ENCODE measurements at places on chromosomes 5 and 9.

- no peak for DNase-seq
Observed at GRCh38 chr5:44613936-44614335, 194.8 kb upstream of the MRPS30 start.

GRCh38 chr5:110840347-110840960, 101.6 kb downstream of the SLC25A46 start:
- DNase-seq = no peak

DNA sequence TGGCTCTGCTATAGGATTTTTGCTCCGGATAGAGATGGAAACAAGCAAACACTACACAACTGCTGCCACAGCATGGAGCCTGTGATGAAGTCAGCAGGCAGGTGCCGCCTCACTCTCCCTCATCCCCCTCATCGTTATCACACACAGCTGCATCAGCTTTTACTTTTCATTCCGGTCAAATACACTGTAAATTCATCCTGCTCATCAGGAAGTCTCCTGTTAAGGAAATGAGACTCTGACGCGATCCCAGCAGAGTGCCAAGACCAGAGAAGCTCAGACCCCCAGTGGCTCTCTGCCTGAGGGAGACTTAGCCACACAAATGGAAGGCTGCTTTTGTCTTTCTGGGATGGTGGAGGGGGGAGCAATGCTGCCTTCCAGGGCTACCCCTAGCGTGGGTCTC, 270.2 kb downstream of the ELAVL2 start:
- DNase-seq = peak; percentile 15

- DNase-seq = peak; percentile 32
Observed at GRCh38 chr5:158769079-158769478, 330.6 kb downstream of the EBF1 start.

- no peak for DNase-seq
Observed at GRCh38 chr9:4986783-4987182, 1.7 kb downstream of the JAK2 start.

- DNase-seq = no peak
Observed at GRCh38 chr9:109765830-109766229, 14.2 kb upstream of the PALM2AKAP2 start.

DNA sequence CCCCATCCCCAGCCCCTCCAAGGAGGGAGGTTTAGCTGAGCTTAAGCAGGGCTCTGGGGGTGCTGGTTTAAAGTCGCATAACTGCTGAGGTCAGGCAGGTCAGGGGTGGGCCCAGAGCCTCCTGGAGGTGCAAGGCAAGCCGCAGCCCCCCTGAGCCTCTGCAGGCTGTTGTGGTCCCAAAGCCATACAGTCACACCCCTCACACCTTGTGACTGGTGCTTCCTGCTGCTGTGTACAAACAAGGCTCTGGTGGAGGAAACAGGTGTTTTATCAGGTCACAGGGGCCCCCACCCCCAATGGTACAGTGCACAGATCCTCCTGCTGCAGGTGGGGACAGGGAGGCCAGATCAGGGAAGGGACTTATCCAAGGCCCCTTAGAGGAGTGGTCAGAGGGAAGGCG, 8.0 kb downstream of the TCF7 start:
- DNase-seq = no peak

GRCh38 chr9:129145841-129146292, 32.2 kb downstream of the IER5L start:
- DNase-seq = no peak

DNA sequence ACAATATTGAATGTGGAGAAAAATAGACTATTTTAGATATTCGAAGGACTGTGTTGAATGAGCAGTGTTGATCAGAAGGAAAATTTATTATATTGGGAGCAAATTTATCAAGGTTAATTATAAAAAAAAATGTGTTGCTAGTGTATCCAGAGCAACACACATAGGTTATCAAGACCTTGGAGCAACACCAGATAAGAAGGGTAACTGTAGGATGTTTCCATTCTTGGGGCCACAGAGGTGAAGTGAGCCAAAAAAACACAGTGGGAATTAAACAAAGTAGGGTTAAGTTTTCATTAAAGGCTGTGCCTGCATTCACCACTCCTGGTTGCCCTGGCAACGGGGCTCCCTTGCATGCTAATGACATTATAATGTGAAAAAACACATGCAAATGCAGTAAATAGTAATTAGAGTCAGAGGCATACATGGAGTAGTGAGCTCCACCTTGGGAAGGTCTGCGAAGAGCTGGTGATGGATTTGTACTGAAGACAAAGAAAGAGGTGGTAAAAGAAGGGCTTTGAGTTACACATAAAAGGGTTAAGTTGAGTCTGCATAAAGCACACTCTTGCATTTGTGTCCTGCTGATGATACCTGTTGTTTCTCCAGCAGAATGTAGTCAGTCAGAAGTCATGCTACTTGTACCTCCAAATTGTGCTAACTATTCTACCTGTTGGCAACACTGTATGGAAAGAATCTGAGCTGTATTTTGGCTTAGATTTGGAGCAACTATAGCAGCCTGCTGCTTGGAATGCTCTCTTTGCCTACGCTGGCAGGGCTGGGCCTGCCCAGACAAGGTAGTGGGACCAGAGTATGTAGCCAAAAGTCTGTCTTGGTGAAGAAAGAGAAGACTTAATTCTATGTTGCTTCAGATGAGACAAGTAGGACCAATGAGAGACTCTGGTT, 59.6 kb downstream of the ATG10 start:
- no peak for DNase-seq

DNA sequence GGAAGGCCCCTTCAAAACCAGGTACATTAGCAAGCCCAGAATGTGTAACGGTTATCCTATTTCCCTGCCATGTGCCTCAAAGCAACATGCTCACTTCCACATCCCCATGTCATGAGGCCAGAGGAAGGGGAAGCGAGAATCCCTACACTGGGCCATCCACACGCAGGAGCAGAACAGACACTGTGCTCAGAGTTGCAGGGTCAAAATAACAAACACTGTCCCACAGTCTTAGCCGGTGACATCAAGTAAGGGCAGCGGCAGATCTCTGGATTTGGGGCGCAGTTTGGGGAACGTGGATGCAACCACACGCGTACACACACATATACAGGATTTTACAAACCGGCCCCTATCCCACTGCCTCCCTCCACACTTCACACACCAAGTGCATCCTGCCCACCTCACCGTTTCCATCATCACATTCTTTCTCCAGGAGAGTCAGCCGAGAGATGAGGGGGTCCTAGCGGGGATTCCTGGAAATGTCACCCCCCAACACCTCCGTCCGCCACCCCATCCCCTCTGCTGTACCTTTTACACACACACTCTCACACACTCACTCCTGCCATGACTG, 776 bp downstream of the APBA1 start:
- no peak for DNase-seq

GRCh38 chr9:122107291-122107805, 14.2 kb upstream of the TTLL11 start:
- DNase-seq = no peak

DNA sequence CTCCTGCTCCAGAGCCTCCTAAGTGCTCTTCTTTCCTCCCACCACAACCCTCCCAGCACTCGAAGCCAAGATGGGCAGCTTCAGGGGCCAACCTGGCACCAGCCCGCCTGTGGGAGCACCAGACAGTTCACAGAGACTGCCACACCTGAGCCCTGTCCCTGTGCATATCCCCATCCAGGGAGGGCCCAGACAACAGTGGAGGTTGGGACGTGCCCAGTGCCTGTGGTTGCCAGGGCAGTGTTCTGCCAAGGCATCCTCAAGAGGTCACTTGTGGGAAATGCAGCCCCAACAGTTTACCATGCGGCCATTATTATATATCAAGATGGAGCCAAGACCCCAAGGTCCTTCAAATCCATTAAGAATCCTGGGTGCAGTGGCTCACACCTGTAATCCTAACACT, 23.0 kb upstream of the TRIO start:
- DNase-seq = no peak

DNA sequence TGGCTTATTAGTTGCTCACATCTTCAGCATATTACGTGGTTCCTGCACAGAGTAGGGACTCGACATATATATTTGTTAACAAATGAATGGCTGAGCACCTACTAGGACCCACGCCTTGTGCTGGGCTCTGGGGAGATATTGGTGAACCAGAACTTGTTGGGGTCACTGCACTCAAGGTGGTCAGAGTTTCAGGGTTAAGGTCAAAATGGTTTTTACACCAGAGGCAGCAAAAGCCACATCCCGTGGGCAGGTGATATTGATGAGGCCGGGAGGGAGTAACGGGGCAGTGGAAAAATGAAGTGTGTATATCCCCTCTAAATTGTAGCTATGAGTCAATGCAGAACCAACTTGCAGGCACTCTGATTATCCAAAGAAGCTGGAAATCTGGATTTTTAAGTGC, 136.5 kb upstream of the KLF4 start:
- DNase-seq = no peak

GRCh38 chr9:20714442-20715415, 30.7 kb downstream of the FOCAD start:
- no peak for DNase-seq

- no peak for DNase-seq
Observed at GRCh38 chr5:17991775-17992174, 357.5 kb downstream of the TAF11L14 start.

GRCh38 chr5:92320446-92320845, 937.3 kb upstream of the ARRDC3 start:
- no peak for DNase-seq

GRCh38 chr9:1261879-1262766, 212.0 kb downstream of the DMRT2 start:
- DNase-seq = no peak

- DNase-seq = no peak
Observed at GRCh38 chr5:177131352-177132135, 2.0 kb upstream of the NSD1 start.

DNA sequence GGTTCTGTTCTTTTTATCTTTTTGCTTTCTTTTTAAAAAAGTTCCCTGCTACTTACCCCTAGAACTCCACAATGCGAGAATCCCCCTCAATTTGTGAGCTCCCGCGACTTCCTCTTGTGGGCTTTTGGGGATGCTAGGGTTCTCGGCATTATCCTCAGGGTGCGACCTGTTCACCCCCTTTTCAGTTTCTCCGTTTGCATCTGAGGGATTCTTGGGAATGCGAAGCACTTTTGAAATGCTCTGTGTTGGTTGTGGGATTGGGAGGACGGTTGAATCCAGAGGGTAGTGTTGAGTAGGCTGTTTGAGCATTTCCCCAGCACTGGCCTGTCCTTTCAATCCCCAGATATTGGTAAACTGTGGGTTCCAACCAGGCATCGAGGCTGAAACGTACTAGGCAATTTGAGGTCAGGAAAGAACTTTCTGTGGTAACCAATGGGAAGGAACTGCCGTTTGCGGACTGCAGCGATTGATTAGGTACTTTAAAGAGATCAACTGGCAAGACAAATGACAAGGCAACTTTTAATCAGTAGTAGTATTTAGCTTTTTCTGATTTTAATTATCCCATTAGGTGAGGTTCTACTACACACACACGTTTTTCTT, 415 bp downstream of the XRCC4 start:
- no peak for DNase-seq

DNA sequence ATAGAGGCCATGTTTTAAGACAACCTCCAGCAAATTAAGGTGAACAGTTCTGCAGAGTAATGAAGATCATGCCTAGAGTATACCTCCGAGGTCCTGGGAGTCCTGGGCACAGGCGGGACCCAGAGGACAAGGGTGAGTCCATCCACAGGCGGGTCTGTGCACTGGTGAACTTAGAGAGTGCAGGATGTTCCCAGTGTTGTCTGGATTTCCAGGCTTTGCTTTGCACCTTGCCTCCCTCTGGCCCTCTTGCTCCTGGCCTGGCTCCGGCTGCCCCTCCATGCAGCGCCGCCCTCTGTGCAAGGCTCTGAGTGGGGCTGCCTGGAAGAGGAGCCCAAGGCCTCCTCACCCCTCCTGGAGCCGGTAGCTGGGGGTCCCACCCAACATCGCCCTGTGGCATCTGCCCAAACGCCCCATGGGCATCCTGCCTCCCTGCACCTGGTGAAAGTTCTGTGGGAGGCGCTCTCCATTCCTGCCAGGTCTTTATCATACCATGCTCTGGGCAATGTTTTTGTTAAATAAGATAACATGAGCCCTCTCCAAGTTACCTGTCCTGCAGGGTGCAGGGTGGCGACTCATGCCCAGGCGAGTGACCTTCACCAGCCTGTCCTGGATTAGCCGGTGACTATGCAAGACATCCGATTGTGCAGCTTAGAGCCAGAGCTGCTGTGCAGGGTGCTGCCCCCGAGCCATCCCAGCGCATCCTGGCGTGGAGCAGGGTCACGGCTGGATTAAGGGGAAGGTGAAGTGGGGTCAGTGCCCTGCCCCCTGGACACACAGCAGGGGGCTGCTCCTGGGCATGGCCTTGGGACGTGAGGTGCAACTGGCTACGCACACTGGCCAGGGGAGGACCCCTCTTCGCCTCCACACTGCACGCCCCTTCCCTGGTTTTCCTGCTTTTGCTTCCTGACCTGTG, 41.3 kb upstream of the LPCAT1 start:
- no peak for DNase-seq

GRCh38 chr5:27938989-27939388, 900.6 kb upstream of the CDH9 start:
- DNase-seq = no peak

- no peak for DNase-seq
Observed at GRCh38 chr9:133566382-133566781, 31.9 kb downstream of the ADAMTSL2 start.

DNA sequence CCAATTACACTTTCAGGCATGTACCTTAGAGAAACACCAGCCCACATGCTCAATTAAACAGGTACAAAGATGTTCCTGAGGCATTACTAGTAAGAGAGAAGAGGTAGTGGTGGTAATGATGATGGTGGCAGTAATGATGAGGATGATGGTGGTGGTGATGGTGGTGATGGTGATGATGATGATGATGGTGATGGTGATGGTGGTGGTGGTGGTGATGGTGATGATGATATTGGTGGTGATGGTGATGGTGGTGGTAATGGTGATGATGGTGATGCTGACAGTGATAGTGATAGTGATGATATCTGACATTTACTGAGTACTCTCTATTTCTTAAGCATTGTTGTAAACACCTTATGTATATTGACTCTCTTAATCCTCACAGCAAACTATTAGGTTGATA, 318.4 kb downstream of the NSG2 start:
- DNase-seq = no peak

All from spinal cord (tissue), 10 donors.